Thoracic aorta endothelial cell (primary cell): ENCODE measurements at places on chromosomes 2 and 18. TPM values are rescaled to one million over a fixed set of nuclear protein-coding genes. Genes with fewer than 3 reads are reported as not detected.

CHRND gene
- total RNA-seq: not detected in 2 replicates

MC5R gene
- not detected in 2 replicates for total RNA-seq

FBXO15 gene
- 0.53 TPM in 1 of 2 replicates, not detected in the other for total RNA-seq

YPEL5 gene
- total RNA-seq: 45.6 and 51.2 TPM in 2 replicates

SPOPL gene
- 23.7 and 25.9 TPM in 2 replicates for total RNA-seq

ITGAV gene
- total RNA-seq: 235 and 337 TPM in 2 replicates

DSEL gene
- total RNA-seq: 8.4 and 14.6 TPM in 2 replicates

CNRIP1 gene
- total RNA-seq: 67.6 and 77.0 TPM in 2 replicates

SPATA3 gene
- not detected in 2 replicates for total RNA-seq

SETBP1 gene
- total RNA-seq: 9.5 and 12.9 TPM in 2 replicates

GTF3C2 gene
- 45.1 and 51.3 TPM in 2 replicates for total RNA-seq

UGT1A10 gene
- not detected in 2 replicates for total RNA-seq

GKN1 gene
- total RNA-seq: not detected in 2 replicates

SYT4 gene
- not detected in 2 replicates for total RNA-seq

LDLRAD4 gene
- 1.1 and 1.6 TPM in 2 replicates for total RNA-seq

PCARE gene
- not detected in 2 replicates for total RNA-seq

FKBP1B gene
- total RNA-seq: 11.2 and 13.4 TPM in 2 replicates

TTC39C gene
- 8.8 and 11.9 TPM in 2 replicates for total RNA-seq

HOXD9 gene
- 2.0 TPM in 1 of 2 replicates, not detected in the other for total RNA-seq

FNDC4 gene
- 17.3 and 18.1 TPM in 2 replicates for total RNA-seq

HOXD13 gene
- not detected in 2 replicates for total RNA-seq

PARD6G gene
- 1.3 and 1.6 TPM in 2 replicates for total RNA-seq

ZFP36L2 gene
- total RNA-seq: 11.8 and 16.4 TPM in 2 replicates

CIB4 gene
- total RNA-seq: not detected in 2 replicates

ALMS1 gene
- 18.0 and 23.3 TPM in 2 replicates for total RNA-seq

DOK6 gene
- not detected in 2 replicates for total RNA-seq

SCG2 gene
- not detected in 2 replicates for total RNA-seq

CD8B gene
- not detected in 2 replicates for total RNA-seq

KCNG3 gene
- under 0.01 TPM in 1 of 2 replicates, not detected in the other for total RNA-seq

CYB5A gene
- 36.8 and 38.0 TPM in 2 replicates for total RNA-seq

LYPD6B gene
- total RNA-seq: not detected in 2 replicates

CD207 gene
- total RNA-seq: not detected in 2 replicates

KCNK3 gene
- total RNA-seq: not detected in 2 replicates

GREB1L gene
- 1.1 and 1.7 TPM in 2 replicates for total RNA-seq

SRD5A2 gene
- total RNA-seq: under 0.01 TPM in 1 of 2 replicates, not detected in the other

VWC2L gene
- not detected in 2 replicates for total RNA-seq

TMEM182 gene
- 0.40 and 0.65 TPM in 2 replicates for total RNA-seq

SERPINB3 gene
- not detected in 2 replicates for total RNA-seq

CCDC74B gene
- 0.66 and 0.86 TPM in 2 replicates for total RNA-seq

NXPH2 gene
- total RNA-seq: not detected in 2 replicates

BMP10 gene
- total RNA-seq: not detected in 2 replicates

MOCOS gene
- total RNA-seq: 0.53 and 1.7 TPM in 2 replicates

RNU2-63P gene
- under 0.01 and 106 TPM in 2 replicates for total RNA-seq

CHRNG gene
- not detected in 2 replicates for total RNA-seq

DCDC2C gene
- total RNA-seq: not detected in 2 replicates

SNRNP27 gene
- 53.8 and 73.1 TPM in 2 replicates for total RNA-seq

NFE2L2 gene
- total RNA-seq: 81.2 and 98.3 TPM in 2 replicates

MFSD6 gene
- total RNA-seq: 6.6 and 10.0 TPM in 2 replicates

WIPF1 gene
- 20.2 and 21.1 TPM in 2 replicates for total RNA-seq

ALPG gene
- not detected in 2 replicates for total RNA-seq

FLACC1 gene
- total RNA-seq: 0.93 and 2.3 TPM in 2 replicates

MTIF2 gene
- total RNA-seq: 43.2 and 43.6 TPM in 2 replicates

ARPC2 gene
- total RNA-seq: 541 and 551 TPM in 2 replicates

SLC8A1 gene
- 2.0 and 7.0 TPM in 2 replicates for total RNA-seq

HOXD8 gene
- 9.3 TPM in 1 of 2 replicates, not detected in the other for total RNA-seq

AP1S3 gene
- 3.7 and 7.3 TPM in 2 replicates for total RNA-seq

LYG1 gene
- 0.27 and 0.57 TPM in 2 replicates for total RNA-seq

FSHR gene
- total RNA-seq: not detected in 2 replicates

TSPYL6 gene
- total RNA-seq: not detected in 2 replicates
